ENCODE measurements at places on chromosomes 1 and 21. TPM values are rescaled to one million over a fixed set of nuclear protein-coding genes. Genes with fewer than 3 reads are reported as not detected.

Gene ERG
- total RNA-seq: not detected

Gene ARPC5
- 94.3 TPM for total RNA-seq

GRCh38 chr1:172699111-172699510 is 40.2 kb downstream of the FASLG start:
- no peak for DNase-seq

GRCh38 chr1:202179828-202180750 is 13.5 kb upstream of the LGR6 start:
- DNase-seq: no peak

- no peak for DNase-seq
Observed at GRCh38 chr1:151693057-151693651, 23.4 kb downstream of the CELF3 start.

DNA sequence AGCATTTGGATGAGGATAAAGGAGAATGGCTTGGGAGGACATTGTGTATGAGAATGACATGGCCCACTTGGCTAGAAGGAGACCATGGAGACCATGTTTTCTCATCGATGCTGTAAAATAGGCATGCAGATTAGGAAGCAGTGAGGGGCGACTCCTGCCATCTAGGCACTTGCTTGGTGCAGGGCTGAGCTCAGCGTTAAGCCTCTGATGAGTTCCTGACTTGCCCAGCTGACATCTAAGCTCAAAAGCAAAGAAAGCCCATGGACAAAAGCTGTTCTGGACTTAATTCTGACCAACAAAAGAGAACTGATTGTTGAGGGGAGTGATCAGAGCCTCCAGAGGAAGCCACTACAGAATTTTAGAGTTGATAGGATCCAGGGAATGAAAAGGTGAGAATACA is 74.5 kb downstream of the LRRN2 start:
- no peak for DNase-seq

Gene ANKRD65
- total RNA-seq: 11.1 TPM

Gene GPR52
- 0.43 TPM for total RNA-seq

GRCh38 chr1:10672343-10673050 is 123.9 kb downstream of the CASZ1 start:
- DNase-seq: no peak

Gene MTMR11
- 21.0 TPM for total RNA-seq

DNA sequence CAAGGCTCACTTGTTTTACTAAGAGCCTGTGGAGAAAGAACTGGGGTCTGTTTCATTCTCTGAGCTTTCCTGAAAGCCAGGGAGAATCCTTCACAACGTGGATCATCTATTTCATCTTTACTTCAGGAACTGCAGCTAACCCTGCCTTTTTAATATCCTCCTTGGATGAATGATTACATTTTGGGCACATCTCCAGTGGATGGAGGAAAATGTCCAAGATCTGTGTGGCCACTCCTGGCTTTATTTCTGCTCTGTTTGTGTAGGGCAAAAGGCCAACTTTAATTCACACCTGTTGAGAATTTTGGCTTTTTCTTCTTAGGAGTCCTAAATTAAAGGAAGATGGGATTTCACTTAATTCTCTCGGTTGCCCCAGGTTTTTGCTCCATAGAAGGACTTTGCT is 69.5 kb upstream of the CACNA1E start:
- DNase-seq: no peak

- no peak for DNase-seq
Observed at GRCh38 chr1:192151176-192151575, 7.1 kb upstream of the RGS18 start.

- no peak for DNase-seq
Observed at GRCh38 chr1:117499071-117499470, 106.8 kb upstream of the TENT5C start.

GRCh38 chr1:172671591-172671990 is 12.7 kb downstream of the FASLG start:
- DNase-seq: no peak

DNA sequence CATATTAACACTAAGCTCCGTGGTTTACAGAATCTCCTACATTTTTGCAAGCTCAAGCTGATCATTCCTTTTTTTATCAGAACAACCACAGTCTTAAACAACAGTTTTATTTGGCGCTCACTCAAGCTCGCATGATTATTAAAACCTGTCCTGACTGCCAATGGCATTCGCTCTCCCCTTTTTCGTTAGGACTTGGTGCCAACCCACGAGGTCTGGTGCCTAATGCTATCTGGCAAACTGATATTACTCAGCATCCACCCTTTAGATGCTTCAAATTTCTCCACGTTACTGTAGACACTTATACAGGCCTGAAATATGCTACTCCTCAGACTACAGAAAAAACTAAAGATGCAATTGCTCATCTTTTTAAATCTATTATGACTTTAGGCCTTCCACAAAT is 23.0 kb upstream of the ITLN1 start:
- no peak for DNase-seq

Gene TXLNA
- 54.0 TPM for total RNA-seq

Gene CDC42BPA
- total RNA-seq: 18.5 TPM

- DNase-seq: no peak
Observed at GRCh38 chr21:33390479-33390878, 12.7 kb upstream of the IFNGR2 start.

Gene MAP3K21
- total RNA-seq: 3.6 TPM

GRCh38 chr1:85450832-85451231 is 14.1 kb downstream of the DDAH1 start:
- DNase-seq: no peak

GRCh38 chr1:186578325-186579016 is 101.8 kb downstream of the PTGS2 start:
- DNase-seq: no peak

Gene TEX50
- not detected for total RNA-seq

DNA sequence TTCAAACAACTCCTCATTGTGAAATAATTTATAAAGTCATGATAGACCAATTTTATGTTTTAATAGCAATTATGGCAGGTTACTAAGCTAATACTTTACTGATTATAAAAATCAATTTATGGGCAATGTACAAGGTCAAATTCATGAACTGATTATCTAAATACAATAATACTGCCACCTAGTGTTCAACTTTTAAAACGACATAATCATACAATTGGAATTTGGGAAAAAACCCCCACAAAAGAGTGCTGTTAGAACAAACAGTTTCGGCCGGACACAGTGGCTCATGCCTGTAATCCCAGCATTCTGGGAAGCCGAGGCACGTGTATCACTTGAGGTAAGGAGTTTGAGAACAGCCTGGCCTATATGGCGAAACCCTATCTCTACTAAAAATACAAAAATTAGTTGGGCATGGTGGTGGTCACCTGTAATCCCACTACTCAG is 14.0 kb downstream of the GTF2B start:
- DNase-seq: no peak

DNA sequence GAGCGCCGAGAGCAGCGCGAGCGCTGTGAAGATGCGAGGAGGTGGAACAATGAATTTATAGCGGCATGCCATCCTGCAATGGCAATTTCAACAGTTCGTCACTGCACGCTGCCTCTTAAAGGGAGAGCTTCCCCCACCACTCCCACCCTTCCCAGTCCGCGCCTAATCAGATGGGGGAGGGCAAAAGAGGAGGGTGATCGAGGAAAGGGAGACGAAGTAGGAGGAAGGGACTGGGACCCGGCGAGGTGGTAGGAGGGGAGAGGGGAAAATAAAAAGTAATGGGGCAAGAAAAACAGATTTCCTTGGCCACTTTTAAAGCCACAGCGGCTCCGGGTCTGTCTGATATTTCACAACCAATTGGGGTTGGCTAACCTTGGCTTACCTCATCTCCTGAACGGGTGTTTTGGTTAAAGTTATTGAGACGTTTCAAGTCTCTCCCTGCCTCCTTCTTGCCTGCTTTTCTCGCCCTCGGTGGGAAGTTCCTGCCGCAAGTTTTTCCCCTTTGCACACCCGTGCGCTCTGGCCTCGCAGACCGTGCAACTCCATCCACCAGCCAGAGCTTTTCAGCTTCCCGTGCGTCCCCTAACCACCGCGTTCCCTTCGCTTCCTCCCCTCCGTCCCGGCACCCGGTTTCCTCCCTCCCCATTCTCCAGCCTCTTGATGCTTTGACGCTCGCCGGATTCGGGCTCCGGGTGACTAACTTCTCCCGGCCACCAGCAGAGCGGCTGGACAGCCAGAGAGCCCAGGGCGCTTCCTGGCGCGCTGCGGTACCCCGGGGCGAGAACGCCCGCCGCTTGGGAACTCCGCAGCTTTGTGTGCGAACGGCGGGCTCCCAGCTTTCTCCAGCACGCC is at the start of gene ADAMTS5:
ADAMTS5 (minus strand) TSS at position 27 of the 852 bp plus-strand sequence. CDS start 697 bp downstream, outside the sequence.
- peak; percentile 72 for DNase-seq

Gene RHCE
- total RNA-seq: 0.88 TPM

DNA sequence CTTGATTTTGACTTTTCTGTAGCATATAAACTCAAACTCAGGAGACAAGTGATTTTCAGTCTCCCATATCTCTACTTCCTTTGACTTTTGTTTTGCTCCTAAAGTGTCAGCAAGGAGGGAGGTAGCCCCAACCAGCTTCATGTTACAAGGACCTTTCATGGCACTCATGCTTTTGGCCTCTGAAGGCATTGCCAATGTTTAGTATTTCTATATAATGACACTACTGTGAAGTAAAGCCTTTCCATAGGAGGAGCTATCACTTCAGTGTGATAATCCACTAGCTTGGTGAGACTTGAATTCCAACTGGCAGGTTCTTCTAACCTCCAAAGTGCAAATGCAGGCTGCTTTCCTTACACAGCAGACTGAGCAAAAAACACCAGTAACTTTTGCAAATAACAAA is 14.4 kb downstream of the COLGALT2 start:
- DNase-seq: no peak

GRCh38 chr1:176847052-176847451 is 317.5 kb downstream of the ASTN1 start:
- DNase-seq: no peak

Gene SLAMF6
- not detected for total RNA-seq

GRCh38 chr1:200891774-200892157 is 2.9 kb upstream of the INAVA start:
- DNase-seq: no peak

DNA sequence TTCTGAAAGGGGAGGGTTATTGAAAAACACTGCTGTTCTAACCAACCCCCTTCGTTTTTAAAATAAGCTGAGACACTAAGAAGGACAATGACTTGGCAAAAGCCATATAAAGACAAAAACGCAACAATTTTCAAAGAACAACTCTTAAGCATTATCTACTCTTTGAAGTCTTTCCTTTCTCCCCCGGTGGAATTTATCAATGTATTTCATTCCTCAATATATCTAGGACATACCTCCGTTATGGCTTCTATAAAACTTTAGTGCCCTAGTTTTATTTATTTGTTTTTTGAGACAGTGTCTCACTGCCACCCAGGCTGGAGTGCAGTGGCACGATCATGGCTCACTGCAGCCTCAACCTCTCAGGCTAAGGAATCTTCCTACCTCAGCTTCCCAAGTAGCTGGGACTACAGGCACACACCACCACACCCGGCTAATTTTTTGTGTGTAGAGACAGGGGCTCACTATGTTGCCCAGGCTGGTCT is 3.2 kb downstream of the NRDC start:
- DNase-seq: no peak

- no peak for DNase-seq
Observed at GRCh38 chr1:203667616-203668015, 41.0 kb downstream of the ATP2B4 start.

Gene AIRE
- 0.12 TPM for total RNA-seq

DNA sequence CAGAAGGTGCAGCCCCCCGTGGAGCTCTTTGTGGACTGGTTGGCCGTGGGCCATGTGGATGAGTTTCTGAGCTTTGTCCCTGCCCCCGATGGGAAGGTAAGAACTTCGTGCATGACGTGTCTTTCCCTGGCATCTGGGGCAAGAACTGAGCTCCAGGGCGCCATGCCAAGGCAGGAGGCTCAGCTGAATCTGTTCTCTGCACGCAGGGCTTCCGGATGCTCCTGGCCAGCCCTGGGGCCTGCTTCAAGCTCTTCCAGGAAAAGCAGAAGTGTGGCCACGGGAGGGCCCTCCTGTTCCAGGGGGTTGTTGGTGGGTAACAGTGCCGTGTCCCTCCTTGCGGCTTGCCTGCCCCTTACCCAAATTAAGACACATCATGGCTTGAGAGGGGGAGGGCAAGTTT is 27.7 kb downstream of the PADI3 start:
- DNase-seq: no peak

DNA sequence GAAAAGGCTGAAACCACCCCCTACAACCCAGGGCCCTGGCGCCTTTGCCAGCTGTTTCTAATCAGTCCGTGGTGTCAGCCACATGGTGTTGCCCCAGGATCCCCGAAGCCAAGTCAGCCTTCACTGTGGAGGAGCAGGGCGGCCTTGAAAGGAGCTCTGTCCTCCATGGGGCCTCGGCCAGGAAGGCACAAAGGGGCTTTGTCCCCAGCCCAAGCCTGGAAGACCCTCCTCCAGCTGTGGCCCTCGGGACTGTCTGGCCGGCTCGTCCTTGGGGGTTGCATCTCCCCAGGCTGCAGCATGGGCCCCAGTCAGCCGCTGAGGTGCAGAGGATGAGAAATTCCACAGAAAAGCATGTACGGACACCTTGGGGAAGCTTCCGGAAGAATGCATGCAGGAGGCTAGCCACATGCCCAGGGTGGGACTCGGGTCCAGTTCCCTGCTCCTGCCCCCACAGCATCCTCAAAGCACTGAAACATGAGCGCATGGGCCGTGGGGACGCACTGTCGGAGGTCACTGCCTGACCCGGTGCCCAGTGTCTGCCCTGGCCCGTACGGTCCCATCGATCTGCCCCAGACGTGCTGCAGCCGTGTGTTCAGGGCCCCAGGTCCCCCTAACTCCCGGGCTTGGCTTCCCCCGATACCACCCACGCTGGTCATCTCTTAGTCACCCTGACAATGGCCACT is 38.6 kb upstream of the POFUT2 start:
- no peak for DNase-seq

DNA sequence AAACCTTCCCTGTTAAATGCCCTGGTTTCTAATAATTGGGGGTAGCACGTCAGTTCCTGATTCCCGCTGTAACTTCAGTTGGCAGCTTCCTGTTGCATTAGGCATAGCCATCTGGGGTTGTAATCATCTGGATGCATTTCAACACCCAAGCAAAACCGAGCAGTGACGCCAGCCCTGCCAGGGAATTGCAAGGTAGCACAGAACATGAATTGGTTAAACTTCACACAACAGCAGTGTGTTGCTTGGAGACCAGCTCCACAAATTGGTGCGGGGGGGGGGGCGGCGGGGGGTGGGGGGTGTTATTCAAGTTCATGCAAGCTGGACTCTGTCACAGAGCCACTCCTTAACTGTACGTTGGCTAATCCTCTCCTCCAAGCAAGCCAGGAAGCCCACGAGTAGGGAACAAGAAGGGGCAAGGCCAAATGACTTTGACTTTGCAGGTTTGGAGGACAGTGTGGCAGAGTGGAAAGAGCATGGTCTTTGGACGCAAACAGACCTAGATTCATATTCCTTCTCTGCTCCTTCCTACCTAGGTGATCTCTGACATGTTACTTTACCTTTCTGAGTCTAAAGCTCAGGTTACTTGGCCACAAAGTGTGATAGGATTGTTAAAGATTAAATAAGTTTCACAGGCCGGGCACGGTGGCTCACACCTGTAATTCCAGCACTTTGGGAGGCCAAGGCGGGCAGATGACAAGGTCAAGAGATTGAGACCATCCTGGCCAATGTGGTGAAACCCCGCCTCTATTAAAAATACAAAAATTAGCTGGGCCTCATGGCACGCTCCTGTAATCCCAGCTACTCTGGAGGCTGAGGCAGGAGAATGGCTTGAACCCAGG is 4.7 kb downstream of the LAX1 start:
- no peak for DNase-seq
